SK-N-DZ (cell line): ENCODE measurements at places on chromosomes 11 and 22.

DNA sequence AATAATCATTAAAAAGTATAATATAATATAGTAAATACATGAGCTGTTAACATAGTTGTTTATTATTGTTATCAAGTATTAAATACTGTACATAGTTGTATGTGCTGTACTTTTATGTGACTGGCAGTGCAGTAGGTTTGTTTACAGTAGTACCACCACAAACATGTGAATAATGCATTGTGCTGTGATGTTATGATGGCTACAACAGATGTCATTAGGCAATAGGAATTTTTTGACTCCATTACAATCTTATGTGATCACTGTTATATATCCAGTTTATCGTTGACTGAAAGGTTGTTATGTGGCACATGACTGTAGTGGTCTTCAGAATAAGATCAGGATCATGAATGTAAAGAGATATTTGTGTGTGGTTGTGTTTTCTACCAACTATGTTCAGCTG, 577.8 kb downstream of the JRKL start:
- DNase-seq, result no peak

DNA sequence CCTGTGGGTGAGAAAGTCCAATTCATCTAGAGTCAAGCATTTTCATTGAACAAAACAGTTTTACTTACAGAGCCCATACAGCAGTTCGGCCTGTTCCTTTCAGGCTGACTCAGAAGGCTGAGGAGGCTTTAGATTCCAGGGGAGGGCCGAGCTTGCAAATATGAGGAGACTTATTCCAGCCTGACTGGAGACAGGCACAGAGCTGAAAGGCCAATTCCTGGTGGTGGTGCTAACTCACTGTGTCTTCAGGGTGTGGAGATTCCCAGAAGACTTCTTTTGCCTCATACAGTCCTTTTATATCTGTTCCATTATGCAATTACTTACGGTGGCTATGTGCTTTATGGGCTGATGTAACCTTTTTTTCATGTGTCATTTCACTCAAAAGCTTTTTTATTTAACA, at the start of gene OR51E2:
Gene OR51E2, minus strand, starts transcription at position 269 of the 400 bp plus-strand sequence. CDS start 15,142 bp downstream, outside the sequence.
- no peak for DNase-seq

- DNase-seq, result no peak
These were observed 156.4 kb upstream of the PITPNB start for GRCh38 chr22:28075358-28075981.

DNA sequence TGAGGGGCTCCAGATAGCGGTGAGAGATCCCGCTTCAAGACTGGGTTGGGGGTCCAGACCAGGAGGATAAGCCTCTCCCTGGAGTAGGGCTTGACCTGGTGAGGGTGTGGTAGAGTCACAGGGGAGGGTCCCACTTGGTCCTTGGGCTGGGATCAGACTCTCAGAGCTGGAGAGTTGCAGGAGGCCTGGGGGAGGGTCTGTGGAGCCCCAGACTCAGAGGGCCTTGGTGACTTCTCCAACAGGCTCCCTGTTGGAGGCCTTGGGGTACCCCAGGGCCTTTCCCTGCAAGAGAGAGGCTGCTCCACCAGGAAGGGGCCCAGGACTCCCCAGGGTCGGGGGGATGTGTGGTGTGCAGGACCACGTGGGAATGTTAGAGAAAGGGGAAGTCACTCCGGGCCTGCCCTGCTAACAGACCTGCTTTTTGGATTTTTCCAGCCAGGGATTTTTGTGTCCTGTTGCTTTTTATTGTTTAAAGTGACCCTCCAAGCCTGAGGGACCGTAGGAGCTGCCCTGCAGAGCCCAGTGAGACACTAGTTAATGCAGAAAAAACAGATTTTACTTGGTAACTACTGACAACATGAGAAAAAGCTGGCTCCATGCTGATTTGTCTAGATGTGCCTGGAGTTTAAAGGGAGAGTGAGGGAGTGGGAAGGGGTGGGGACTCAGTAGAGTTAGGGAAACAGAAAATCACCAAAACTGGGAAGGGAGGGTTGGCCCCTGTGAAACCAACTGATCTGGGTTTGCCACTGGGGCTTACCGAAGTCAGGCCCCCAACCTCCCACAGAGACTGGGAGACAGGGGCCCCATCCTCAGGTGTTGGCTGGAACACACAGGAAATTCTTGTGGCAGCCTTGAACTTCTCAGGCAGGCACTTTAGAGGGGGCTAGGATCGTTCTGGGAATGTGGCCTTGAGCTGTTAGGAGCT, 801 bp upstream of the TXNRD2 start:
- DNase-seq, result no peak

DNA sequence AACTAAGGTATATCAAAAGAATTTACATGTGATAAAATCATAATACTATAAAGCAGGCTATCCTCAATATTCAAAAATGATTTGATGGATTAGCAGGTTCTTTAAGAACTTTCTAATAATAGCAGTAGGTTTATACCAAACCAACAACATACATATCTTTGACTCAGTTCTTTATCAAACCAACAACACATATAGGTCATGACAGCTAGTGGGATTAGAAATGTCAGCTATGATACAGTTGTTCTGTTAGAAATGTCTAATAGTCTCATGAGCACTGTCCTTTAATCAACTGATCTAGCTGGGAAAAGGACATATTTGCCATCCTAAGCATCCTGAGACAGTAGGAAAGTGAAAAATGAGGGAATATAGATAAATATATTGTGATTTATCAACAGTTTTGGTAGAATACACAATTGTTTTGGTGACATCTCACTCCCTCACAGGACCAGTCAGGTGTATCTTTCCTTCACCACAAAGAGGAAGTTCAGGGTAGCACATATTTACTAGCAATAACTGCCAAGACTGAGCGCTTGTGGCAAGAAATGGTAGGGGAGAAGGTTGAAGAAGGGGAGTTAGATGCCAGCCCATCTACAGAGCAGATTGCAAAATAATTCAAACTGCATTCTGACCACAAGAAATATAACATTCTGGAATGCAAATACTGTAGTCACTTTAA, 90.8 kb upstream of the APOA1 start:
- no peak for DNase-seq

DNA sequence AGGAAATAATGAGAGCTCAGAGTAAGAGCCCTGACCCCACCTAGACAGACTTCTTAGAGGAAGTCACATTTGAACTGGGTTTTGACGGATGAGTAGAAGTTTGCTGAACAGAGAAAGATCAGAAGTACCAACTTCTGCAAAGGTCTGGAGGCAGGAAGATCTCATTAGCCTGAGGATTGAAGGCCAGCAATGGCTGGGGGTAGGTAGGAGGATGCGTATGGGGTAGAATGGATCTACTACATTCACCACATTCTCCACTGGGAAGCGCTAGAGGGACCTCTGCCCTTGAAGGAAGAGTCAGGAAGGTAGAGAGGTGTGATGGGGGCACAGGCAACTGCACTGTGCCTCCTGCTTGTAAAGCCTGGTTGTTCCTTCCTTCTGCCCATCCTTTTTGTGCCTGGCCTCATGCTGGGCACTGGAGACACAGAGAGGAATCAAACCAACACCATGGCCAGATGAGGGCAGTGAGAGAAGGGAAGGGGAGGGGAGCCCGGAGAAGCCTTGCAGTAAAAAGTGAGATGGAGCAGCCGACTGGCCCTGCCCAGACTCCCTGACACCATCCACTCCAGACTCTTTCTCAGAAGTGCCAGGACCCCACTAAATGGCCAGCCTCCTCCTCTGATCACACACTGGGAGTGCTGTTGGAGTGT, 4.9 kb downstream of the TPBGL start:
- no peak for DNase-seq

DNA sequence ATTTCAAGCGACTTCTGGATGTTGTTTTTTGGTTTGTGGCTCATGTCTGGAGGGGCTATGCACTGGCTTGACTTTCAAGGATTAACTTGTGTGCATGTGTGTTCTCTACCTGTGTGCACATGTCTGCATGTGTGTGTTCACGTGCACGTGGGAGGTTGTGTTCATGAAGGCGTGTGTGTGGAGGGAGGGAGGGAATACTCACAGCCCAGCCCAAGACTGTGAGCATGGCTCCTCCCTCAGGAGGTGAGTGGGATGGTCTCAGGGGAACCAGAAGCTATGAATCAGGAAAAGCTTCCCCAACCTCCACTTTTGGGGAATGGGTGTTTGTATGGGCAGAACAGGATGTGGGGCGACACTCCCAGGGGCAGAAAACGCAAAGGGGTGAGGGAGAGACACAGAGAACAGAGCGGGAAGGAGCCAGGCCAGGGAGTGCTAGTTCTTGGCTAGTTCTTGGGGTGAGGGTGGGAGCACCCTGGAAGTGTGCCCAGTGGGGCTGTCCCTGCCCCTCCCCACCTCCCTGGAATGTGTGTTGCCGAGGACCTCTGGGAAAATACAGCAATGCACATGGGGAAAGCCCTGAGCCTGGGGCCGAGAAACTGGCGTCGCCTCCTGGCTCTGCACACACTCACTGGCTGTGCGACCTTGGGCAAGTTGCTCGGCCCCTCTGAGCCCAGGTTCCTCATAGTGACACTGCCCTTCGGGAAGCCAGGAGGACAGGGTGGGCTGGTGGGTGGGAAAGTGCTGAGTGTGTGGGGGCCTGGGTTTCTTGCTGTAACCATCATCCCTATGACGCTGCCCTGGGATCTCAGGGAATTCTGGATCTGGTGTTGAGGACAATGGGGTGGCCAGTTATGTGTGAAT, 16.9 kb upstream of the ALX4 start:
- no peak for DNase-seq

DNA sequence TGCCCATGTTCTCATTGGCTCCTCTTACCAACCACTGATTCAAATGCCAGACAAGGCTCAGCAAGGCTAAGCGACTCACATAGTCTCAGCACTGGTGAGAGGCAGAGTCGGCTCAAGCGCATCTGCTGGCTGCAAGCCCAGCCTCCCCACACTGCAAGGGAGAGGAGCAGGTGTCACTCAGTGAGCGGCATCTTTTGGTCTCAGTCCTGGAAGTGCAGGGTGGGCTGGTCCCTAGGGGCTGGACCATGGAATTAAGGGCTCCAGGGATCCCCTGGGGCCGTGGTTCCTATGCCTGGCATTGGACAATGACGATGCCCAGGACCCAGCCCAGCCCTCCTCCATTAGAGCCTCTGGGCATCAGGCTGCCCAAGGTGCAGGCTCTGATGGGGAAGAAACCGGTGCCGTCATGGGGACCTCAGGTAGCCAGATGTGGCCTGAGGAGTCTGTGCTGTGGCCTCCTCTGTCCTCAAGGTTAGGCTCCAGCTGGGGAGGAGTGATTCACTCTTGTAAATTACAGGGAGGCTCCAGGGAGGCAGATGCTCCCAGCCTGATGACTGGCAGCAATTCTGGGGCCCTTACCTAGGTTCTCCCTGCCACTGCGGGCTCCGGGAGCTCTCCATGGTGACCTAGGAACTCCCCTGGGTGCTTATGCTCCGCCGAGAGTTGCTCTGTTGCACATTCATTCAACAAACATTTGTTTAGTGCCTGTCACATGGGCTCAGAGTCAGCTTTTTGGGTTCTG, 28.0 kb downstream of the FADS2 start:
- DNase-seq, result no peak

- no peak for DNase-seq
These were observed 1.7 kb upstream of the NUDT8 start for GRCh38 chr11:67631411-67631810.

DNA sequence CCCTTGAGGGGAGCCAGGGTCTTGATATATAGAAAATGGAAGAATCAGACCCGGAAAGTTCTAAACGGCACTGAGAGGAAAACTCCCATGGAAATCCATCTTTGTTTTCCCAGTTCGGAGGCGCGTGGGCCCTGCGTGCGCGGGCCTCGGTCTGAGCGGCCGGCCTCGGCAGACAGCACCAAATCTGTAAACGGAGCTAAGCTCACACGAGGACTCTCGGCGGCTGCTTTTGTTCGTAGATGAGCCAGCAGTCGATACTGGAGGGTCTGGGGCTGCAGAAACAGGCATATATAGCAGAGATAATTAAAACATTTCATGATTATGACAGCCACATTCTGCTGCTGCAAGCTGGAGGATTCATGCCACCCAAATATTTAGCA, 68.5 kb upstream of the PPARA start:
- DNase-seq, result no peak

GRCh38 chr22:26610072-26610958, 7.5 kb downstream of the CRYBB1 start:
- no peak for DNase-seq

DNA sequence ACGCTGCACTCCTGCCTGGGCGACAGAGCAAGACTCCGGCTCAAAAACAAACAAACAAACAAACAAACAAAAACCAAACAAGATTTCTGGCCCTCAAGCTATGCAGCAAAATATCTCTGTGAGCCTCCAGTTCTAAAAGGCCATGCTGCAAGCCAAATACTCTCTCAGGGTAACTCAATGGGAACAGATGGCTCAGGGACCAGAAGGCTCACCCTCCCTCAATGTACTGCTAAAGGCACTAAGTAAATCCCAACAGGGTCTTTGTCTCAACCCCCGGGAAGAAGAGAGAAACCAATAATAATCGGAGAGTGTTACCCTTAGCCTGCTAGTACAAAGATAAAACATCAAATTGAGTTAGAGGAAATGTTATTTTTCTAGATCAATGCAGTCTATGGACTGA, 119.7 kb upstream of the ZC3H12C start:
- no peak for DNase-seq

- peak; percentile 49 for DNase-seq
These were observed 168.5 kb downstream of the ARHGAP42 start for GRCh38 chr11:100855466-100856067.

GRCh38 chr22:47344414-47344813, 582.0 kb downstream of the TBC1D22A start:
- no peak for DNase-seq

- no peak for DNase-seq
These were observed 11.6 kb downstream of the MYRF start for GRCh38 chr11:61763930-61764605.

DNA sequence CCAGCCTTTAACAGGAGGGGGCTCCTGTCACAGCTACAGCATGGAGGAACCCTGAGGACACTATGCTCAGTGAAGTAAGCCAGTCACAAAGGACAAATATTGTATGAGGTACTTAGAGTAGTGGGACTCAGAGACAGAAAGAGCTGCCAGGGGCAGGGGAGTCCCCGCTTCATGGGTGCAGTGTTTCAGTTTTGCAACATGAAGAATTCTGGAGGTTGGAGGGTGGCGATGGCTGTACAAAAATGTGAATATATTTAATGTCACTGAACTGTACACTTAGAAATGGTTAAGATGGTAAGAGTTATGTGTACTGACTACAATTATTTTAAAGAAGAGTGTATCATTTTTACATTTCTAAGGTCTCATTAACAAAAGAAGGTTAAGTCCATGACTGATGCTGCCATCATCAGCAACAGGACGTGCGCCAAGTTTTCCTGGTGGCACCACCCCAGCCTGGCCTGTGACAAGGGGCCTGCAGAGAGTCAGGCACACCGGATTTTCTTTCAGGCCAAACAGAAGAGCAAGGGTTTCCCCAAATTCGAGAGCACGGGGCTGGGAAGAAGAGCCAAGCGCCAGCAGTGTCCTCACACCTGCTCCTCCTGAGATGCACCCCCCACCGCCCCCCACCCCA, 22.1 kb downstream of the YPEL1 start:
- DNase-seq, result no peak

DNA sequence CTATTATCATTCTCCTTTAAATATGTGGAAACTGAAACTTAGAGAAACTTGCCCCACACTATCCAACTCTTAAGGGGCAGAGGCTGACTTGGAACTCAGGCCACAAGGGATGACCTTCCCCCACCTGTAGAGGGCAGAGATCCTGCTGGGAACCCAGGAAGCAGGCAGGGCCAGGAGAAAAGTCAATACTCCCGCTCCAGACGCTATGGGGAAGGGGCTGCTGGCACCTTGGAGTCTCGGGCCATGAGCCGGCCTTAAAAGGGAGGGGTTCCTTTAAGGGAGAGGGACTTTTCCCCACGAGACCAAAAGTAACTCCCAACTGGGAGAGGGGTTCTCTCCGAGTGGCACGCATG, 620 bp upstream of the ANO5 start:
- DNase-seq, result peak; percentile 77

GRCh38 chr11:61800331-61801281, 7.9 kb downstream of the FEN1 start:
- DNase-seq, result no peak
